ENCODE measurements at places on chromosomes 1 and 21.
A peak's percentile ranks its signal among the peaks of the same experiment; 100 is the strongest.

DNA sequence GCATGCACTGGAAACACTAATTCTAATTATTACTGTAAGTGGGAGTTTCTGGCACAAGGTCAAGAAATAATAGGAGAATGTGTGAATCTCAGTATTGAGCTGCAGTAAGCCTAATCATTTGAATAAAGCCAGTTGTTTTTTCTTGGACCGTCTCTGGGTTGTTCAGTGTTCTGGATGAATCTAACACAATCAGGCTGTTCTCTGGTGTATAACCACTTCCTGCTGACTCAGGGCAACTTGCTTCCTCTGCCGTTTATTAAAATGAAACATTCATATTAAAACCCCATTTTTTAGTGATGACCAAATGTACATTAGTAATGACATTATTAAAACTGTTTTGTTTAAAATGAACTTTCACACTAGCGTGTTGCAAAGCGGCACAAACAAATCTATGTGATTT lies 273.1 kb upstream of the SNX7 start:
- peak; percentile 2 for DNase-seq

- DNase-seq, result no peak
Observed at GRCh38 chr1:160158031-160158430, 6.6 kb downstream of the ATP1A4 start.

GRCh38 chr1:118974661-118975060 lies 13.5 kb downstream of the TBX15 start:
- DNase-seq, result no peak

DNA sequence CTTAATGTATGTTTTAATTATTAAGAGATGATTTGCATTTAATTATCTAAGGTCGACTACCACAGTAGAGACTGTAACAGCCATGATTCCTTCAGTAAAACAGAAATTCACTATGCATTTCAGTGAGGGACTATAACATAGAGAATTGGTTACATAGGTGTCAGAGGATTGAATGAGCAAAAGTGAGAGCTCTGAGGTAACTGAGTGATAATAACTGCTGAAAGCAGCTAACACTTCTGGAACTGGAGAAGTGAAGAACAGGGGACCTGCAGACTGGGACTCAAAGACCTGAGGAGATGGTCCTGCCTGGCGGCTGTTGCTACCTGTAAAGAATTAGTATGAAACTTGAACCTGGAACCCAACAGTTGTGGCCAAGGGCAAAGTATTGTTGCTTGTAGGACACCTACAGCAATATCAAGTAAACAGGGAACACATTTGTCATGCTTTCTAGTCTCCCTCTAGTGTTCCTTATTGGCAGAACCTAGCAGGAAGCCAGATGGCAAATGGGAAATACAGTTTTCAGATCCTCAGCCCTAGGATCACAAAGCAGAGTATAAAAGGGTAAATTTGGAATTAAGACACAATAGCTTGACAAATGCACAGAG lies 110.6 kb downstream of the HS2ST1 start:
- DNase-seq, result no peak
